ENCODE measurements at places on chromosomes 13 and 19.

DNA sequence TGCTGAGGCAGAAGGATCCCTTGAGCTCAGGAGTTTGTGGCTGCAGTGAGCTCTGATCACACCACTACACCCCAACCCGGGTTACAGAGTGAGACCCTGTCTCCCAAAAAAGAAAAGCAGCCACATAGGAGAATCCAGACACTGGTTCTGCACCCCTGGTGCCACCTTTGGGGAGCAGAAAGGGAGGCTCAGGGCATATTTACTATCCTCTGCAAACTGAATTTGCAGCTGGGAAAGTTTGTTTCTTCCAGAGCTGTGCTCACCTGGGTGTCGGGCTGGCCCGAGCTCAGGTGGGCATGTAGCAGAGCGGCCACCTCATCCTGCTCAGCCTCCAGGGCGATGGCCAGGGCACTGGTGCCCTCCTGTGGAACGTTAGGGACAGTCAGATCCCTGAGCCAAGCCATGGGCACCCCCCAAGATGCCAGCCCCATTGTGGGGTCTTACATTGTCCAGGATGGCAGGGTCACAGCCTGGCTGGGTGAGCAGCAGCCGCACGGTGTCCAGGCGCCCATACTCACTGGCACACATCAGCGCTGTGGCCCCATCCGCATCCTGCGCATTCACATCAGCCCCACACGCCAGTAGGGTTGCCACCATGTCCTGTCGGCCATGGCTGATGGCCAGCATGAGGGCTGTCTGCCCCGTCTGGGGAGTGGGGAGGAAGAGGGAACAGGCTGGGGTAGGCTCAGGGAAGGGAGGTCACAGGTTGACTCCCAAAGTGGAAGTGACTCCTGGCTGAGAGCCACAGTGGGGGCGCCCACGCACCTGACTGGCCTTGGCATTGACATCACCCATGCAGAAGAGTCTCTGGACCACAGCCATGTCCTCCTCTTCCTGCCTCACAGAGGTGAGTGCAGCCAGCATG, 3.1 kb downstream of the RPS28 start:
- peak; percentile 38 for DNase-seq

- no peak for DNase-seq
Observed at GRCh38 chr19:32891609-32892008, 22.0 kb upstream of the SLC7A9 start.

DNA sequence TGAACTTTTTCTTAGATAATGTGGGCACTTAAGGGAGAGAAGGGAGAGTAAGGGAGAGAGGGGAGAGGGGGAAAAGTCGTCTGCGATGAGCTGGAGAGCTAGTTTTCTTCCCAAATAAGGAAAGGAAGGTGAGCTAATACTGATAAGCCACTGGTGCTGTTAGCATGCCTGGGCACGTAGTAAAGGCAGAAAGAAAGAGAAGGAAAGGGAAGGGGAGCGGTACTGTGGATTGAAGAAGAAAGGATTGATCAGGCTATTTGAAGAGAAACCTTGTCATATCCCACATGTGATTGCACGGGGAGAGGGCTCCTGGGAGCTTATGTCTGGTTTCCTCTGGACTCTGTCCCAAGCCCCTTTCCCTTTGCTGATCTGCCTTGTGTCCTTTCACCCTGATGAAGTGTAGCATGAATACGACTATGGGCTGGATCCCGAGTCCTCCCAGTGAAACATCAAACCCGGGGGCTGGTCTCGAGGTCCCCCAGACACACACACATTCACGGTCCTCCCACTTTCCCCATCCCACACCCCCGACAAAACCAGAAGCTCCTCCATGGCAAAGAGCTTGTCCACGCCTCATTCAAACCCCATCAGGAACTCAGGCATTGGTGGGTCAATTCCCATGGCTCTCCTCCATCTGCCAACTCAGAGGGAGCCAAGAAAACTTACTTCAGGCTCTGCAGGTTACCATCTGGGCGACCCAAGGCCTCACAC, 30.6 kb downstream of the NLRP13 start:
- DNase-seq, result no peak

DNA sequence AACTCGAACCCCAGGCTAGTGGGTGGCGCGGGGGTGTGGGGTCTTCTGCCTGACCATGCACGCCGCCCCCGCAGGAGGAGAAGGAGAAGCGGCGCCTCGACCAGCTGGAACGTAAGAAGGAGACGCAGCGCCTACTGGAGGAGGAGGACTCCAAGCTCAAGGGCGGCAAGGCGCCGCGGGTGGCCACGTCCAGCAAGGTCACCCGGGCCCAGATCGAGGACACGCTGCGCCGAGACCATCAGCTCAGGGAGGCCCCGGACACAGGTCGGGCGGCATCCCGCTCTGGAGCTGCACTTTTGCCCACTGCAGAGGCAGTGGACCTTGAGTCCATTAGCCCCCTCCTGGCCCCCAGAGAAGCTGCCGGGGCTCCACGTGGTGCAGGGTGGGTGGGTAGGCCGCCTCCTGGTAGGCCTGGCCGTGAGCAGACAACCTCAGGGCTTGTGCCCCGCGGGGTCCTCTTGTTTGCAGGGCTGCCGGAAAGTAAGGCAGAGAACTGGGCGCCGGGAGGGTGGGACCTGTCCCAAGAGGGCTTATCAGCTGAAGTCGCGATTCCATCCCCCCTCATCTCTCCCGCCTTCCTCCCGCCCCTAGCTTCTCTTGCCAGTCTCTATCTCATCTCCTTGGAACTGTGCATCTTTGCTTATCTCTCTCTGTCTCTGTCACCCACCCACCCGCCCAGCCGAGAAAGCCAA, 9.9 kb downstream of the CCDC124 start:
- DNase-seq, result no peak

GRCh38 chr19:31675193-31675913, 326.1 kb upstream of the TSHZ3 start:
- DNase-seq, result no peak

DNA sequence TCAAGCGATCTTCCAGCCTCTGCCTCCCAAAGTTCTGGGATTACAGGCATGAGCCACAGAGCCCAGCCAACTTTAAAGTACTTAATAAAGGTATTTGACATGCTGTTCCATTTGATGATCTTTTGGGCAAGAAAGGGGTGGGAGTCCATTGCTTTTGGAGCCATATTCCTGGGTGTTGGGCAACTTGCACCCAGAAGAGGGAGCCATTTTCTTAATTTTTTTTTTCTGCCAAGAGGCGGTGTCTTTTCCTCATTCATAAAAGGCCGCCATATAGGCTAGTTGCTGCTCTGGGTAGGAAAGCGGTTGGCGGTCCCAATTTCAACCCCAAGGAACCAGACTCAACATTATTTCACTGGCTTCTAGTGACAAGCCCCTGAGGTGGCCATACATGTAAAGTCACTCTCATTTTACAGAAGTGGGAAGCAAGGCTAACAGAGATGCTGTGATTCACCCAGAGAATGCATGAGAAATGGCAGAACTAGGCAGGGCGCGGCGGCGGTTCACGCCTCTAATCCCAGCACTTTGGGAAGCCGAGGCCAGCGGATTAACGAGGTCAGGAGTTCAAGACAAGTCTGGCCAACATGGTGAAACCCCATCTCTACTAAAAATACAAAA, 139.6 kb downstream of the CACNA1A start:
- peak; percentile 74 for DNase-seq

DNA sequence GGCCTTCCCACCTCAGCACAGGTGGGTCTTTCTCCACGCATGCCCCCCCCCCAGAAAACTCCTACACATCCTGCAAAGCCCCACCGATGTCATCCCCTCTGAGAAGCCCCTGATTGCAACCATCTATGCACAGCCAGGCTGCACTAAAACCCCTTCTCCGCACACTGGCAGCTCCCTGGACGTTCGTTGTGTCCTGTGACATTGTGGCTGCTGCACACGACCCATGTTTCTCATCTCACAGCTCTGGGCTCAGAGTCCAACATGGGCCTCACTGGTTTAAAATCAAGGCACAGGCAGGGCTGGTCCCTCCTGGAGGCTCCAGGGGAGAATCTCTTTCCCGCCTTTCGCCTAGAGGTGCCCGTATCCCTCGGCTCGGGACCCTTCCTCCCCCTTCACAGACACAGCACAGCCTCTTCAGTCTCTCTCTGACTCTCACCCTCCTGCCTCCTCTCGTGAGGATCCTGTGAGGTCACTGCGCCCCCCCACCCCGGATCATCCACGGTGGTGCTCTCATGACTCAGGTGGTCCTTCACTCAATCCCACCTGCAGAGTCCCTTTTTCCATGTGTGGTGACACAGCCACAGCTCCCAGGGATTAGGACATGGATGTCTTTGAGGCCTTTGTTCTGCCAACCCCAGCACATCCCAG, 71.2 kb downstream of the GADD45B start:
- DNase-seq, result no peak

GRCh38 chr13:112346173-112346898, 29.8 kb upstream of the SPACA7 start:
- DNase-seq, result no peak

- DNase-seq, result peak; percentile 26
Observed at GRCh38 chr13:20550799-20551198, 16.2 kb upstream of the IFT88 start.

GRCh38 chr19:41023193-41023592, 32.1 kb downstream of the CYP2B6 start:
- no peak for DNase-seq

DNA sequence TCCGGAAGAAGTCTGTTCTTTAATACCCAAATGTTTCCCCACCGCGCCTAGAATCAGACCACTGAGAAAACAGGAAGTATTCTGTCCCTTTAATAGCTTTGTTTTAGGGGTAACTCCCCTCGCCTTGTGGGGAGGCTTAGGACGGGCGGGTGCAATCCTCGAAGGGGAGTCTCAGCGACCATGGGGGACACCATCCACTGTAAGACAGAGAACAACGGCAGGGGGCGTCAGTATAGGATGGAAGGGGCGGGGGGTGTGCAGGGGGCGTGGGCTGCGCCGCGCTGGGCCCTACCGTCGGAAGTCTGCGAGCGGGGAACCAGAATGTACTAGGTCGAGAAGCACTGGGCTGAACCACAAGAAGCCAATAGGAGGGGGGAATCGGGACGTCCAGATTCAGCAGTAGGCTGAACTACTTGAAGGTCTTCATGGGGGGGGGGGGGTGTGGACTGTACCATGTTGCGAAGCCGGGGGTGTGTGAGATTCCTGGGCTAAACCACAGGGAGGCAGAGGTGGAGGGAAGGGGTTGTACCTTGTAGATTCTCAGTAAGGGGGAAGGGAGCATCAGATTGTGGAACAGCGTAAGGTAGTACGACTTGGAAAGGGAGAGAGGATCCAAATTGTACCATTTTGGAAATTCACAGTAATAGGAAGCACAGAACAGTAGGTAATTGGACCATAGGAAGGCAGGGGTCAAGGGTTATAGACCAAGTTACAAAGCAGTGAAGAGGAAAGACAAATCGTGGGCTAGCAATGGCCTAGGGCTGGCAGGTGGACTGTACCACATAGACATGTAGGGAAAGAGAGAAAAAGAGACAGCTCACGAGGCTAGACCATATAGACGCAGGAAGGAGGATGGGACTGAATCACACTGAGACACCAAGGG, 1.0 kb upstream of the DBP start:
- DNase-seq, result peak; percentile 89

Measured in KBM-7 (cell line).